ENCODE measurements at places on chromosomes 16 and 17.

- DNase-seq, result no peak
These were observed 338.3 kb downstream of the BCAS3 start for GRCh38 chr17:61015966-61016365.

DNA sequence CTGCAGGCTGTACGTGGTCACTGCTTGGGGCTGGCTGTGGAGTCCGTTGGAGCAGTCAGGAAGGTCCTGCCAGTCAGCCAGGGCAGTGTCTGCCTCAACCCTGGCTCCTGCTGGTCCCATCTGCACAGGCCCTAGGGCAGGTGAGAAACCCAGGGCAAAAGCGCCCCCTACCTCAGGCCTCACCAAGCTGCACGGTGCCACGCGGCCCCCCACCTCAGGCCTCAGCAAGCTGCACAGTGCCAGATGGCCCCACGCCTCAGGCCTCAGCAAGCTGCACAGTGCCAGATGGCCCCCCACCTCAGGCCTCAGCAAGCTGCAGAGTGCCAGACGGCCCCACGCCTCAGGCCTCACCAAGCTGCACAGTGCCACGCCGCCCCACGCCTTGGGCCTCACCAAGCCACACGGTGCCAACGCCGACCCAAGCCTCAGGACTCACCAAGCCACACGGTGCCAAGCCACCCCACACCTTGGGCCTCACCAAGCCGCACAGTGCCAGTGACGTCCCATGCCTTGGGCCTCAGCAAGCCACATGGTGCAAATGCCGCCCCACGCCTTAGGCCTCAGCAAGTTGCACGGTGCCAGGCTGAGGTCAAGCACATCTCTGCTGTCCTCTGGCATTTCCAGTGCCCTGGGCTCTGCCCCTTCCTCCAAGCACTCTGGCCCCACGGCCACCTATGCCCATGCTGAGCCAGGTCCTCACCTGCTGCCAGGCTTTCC is 5.5 kb downstream of the TMEM204 start:
- DNase-seq, result no peak

- DNase-seq, result no peak
These were observed 33.2 kb upstream of the TAC4 start for GRCh38 chr17:49881054-49881402.

DNA sequence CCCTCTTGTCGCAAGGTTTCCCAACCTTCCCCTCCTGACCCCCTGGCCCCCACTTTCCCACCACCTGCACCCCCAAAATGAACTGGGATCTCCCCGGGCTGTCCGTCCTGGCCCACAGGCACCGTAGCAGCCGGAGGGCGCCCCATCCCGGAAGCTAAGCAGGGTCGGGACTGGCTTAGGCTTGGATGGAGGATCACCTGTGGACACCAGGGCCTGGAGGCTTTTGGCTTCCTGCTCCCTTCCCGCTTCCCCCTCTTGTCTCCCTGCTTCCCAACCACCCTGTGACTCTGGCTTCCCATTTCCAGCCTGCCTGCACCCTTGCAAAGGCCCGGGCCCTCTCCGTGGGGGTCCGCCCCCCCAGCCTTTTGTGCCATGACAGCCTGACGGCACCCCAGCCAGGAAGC is 2291.3 kb downstream of the TP53TG3F start:
- DNase-seq, result no peak

GRCh38 chr17:52035336-52035915 is 123.1 kb downstream of the CA10 start:
- no peak for DNase-seq

DNA sequence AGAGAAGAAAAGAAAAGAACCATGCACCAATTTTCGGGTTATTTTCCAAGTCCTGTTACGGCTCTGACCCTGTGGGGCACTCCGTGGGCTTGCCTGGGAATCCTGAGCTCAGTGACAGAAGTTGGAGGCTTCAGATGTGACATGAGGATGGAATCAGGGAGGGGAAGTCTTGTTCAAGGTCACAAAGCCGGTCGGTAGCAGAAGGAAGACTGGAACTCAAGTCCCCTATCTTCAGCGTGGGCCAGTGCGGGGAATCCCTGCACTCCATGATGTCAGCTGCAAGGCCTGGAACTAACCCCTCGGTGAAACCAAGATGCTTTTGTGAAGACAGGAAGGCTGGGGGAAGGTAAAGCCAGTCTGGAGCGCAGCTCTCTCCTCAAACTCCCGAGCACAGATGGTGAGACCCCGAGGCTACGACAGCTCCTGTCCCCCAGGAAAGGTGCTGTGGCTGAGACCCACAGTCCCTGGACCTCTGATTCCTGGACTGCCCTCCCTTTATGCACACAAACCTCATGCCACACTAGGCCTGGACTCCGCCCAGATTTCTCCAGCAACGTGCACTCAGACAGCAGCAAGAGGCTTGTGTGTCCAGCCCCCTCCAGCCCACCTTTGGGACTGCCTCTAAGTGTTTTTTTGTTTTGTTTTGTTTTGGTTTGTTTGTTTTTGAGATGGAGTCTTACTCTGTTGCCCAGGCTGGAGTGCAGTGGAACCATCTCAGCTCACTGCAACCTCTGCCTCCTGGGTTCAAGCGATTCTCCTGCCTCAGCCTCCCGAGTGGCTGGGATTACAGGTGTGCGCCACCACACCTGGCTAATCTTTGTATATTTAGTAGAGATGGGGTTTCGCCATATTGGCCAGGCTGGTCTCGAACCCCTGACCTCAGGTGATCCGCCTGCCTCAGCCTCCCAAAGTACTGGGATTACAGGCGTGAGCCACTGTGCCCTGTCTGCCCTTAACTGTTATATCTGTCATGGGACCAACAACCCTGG is 5.5 kb upstream of the IL27 start:
- no peak for DNase-seq

- no peak for DNase-seq
These were observed 22.1 kb downstream of the MYH4 start for GRCh38 chr17:10447026-10447931.

- DNase-seq, result no peak
These were observed 264.4 kb upstream of the MON1B start for GRCh38 chr16:76926595-76926994.

GRCh38 chr16:24309258-24310142 is 53.4 kb downstream of the CACNG3 start:
- DNase-seq, result peak; percentile 2

DNA sequence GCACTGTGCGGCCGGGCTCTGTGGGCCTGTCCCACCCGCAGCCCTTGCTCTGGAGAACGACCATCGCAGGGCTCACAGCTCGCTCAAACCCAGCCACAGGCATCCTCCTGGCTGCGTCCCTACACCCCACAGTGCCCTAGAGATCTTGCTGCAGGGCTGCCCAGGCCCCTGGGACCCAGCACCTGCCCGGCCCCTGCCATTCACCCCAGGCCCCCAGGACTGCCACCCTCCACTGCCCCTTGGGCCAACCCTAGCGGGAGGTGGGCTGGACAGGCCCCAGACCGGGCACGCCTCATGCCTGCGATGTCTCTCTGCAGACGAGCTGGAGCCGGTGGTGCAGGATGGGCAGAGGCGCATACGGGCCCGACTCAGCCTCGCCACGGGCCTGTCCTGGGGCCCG is 56.1 kb upstream of the ZC3H18 start:
- DNase-seq, result no peak

DNA sequence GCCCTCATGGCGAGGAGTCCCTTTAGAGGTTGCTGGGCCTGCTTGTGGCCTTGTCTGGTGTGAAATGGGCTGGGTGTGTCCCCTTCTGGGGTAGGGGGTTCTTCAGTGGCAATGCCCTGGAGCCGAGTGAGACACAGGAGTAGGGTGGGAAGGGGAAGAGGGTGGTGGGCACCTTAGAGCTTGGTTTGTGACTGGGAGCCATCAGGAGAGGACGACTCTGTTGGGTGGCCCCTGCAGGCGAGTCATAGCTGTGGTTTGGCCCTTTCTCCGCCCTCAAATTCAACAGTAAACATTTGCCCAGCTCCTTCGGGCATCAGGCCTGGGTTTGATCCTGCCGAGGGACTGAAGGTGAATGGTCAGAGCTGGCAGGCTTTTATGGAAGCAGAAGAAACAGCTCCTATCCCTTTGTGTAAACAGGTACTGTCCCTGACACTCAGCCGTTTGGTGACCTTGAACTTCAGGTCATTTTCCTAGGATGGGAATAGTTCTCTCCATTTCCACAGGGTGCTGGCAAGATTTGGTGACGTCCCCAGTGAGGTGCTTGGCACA is 2.9 kb downstream of the E4F1 start:
- DNase-seq, result no peak

GRCh38 chr17:19553036-19553435 is 19.4 kb downstream of the SLC47A1 start:
- no peak for DNase-seq

DNA sequence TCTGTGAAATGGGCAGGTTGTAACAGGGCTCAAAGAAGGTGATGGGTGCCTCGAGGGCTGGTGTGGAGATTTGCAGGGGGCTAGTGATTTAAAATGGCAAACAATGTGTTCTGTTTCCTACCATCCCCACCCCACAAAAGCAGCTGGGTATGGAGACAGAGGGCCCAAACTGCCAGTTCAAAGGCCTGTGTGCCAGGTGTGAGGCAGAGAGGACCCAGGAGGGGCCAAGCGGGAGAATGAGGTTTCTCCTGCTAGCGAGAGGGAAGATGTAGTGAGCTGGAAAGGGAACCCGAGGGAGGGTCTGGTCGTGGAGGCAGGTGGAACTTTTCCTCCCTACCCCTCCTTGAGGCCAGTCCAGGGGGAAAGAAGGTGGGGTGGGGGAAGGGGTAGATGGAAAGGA is 39.4 kb downstream of the LAT start:
- no peak for DNase-seq

- peak; percentile 73 for DNase-seq
These were observed at the start of gene IL32 for GRCh38 chr16:3065069-3065741. Gene IL32, plus strand, starts transcription at chr16:3065640. Its CDS starts 172 bp downstream, at chr16:3065812.

DNA sequence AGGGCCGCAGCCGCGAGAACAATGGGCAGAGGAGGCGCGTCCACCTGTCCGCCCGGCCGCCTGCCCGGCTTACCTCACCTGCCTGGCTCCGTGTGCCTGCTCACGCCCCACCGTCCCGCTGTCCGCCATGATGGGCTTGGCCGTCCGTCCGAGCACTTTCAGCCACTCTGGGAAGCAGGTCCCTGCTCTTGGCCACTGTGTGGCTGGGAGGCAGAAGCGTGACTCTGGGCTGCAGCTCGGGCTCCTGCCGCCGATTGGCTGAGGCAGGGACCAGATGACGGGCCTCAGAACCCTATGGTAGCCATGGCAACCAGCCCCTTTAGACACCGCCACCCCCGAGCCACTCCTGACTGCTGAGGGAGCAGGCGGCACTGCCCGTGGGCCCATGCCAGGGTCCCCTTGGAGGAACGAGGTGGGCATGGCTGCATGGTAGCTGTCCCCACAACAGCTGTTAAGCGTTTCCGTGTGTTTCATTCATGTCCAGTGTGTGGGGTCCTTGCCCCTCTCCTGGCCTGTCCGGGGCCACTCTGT is 8.9 kb upstream of the AXIN1 start:
- no peak for DNase-seq

- no peak for DNase-seq
These were observed 1.5 kb upstream of the NQO1 start for GRCh38 chr16:69727916-69728270.

DNA sequence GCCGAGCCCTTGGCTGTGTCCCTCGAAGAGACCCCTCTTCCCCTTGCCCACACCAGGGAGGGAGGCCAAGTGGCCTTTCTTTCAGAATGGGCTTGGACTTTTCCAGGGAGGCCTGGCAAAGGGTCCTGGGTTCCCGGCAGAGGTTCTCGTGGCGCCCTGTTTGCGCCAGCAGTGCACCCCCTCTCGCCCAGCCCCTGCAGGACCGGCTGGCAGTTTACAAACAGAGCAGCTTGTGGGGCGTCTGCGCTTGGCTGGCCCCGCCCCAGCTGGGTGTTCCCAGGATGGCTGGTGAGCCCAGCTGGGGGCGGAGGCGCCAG is 137.8 kb upstream of the CIBAR2 start:
- no peak for DNase-seq

DNA sequence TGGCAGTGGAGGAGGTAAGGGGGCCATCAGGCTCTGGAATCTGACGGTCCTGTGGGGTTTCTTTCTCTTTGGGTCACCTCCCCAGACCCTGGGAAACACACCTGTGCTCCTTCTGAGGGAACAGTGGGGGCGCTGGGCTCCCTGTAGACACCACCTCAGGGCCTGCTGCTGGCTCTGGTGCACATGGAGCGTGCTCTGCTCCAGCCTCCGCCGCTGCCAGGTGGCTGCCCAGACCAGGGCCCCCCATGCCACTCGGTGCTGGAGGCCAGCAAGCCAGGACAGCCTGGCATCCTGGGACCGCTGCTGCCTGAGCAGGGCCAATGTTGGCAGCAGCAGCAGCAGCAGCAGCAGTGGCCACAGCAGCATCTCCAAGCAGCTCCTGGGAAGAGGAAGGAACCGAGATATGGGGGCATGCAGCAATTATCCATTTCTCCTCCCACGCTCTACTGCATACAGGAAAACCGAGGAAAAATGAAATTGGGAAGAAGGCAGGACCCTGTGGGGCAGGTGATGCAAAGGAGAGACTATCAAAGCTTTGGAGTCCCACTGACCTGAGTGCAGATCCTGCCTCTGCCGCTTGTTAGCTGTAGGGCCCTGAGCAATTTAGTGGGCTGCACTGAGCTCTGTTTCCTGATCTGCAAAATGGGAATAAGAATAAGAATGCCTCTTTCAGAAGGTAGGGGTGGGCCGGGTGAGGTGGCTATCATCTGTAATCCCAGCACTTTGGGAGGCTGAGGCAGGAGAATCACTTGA is 902 bp downstream of the GHDC start:
- DNase-seq, result no peak

DNA sequence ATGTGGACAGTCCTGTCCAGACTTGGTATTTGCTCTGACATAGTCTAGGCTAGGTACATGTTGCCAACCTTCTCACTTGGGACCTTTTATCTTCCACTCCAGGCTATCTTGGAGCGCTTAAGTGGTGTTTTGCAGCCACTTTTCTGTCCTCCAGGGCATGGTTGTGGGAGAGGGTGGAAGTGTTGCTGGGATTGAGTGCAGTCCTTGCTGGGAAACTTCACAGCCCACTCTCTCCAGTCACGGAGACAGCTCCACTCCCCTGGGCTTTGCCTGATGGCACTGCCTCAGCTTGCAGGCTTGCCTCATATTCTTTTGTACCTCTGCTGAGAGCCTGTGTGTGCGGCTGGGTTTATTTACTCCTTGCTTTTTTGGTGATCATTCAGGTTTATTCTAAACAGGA is 17.4 kb downstream of the RPA1 start:
- no peak for DNase-seq

Data from stimulated activated naive CD4-positive, alpha-beta T cell treated with Interleukin-2 at 50 U/mL for 16 hours (primary cell).